SW 1271 (cell line): ENCODE measurements at places on chromosomes 12 and 14.

DNA sequence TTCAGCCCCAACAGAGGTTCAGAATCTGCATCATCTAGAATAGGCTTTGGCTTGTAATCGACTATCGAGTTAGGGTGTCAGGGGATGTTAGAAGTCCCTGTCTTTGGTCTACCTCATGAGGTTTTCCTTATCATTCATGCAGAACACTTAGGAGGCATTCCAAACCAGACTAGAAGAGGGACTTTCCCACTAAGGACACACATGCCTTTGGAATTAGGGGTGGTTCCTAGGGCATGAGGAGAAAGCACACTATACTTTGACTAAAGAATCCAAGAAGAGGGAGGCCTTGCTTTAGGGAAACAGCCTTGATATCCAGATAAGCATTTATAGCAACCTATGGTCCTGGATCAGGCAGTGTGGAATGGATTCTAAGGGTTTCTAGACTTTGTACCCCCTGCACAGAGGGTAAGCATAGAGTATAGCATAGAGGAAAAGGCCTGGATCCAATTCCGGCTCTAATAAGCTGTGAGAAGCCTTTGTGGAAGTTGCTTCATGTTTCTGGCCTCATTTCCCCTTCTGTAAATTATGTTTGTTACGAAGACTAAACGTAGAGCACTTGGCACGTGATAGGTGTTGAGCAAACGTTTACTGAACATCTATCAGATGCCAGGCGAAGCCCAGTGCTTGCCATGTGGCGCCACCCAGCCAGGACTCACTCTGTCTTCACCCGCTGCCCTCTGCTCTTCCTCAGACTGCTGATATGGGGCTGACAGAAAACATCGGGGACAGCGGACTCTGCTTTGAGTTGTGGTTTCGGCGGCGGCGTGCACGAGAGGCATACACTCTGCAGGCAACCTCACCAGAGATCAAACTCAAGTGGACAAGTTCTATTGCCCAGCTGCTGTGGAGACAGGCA, 13.2 kb downstream of the ZNF219 start:
- peak; percentile 10 for DNase-seq

DNA sequence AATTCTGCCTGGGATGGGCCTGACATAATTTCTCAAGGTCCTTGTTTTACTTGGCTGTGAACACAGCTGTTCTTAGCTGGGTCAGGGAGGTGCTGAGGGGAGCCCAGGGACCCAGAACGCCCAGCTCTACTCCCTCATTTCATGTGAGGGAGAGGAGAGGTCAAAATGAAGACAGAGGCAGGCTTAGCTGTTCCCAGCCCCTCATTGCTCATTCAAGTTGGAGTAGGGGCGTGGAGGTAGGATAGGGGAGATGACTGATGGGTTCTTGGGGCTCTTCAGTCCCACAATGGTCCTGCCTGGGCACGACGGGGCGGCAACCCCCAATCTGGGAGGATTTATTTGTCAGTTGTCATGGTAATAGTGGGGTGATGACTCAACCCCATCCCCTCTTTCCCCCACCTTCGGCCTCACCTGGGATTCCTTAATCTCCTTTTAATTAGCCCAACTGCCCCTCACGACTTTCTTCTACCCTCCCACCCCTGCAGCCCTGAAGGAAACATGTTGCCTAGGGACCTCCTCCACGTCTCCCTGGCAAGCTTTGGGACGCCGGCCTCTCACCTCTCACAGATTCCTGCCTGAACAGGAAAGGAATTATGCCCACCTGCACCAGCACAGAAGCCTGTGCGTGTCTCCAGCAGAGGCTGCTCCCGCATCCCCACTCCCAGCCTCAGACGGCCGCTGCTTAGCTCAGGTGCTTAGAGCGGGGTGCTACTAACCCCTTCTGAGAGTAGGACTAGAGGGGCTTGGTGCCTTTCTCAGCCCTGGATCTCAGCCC, 10.2 kb downstream of the SPRYD3 start:
- DNase-seq, result no peak

DNA sequence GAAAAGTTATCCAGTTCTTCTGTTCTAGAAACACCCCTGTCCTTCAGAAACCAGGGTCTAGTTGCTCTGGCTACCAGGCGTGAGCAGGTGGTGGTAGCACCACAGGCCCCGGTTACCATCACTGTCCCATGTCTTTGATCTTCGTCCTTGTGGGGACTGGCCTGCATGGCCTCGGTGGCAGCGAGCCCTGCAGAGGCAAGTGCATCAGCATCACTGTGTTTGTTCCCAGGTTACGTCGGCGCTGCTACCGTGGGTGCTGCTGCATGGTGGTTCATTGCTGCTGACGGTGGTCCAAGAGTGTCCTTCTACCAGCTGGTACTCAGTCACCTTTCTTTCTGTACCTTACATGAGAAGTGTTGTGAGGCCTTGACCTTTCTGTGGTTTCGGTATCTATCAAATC, 58.9 kb downstream of the ANAPC7 start:
- no peak for DNase-seq

GRCh38 chr12:14921218-14921617, 17.1 kb downstream of the ERP27 start:
- no peak for DNase-seq

- no peak for DNase-seq
Measured at GRCh38 chr12:45962553-45963325, 27.6 kb downstream of the SCAF11 start.

DNA sequence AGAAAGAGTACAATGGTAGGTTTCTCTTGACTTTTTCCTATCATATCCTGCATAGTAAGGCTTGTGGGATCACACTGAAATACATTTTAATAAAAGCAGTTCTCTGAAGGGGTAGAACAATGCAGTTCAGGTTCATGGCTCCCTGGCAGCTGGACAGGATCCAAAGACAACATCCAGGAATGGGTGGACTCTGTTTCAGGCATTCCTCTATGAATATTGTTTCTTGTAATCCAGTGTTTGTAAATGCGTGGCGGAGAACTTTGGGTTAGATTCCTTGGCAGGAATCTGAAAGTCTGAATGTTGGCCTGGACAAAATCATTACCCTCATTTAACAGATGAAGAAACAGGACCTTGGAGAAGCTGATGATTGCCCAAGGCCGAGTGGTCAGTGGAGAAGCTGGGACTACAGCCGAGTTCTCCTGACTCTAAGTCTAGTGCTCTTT, 43.5 kb downstream of the SYNE2 start:
- DNase-seq, result no peak

GRCh38 chr12:130016986-130017385, 113.2 kb upstream of the TMEM132D start:
- DNase-seq, result no peak

- no peak for DNase-seq
Measured at GRCh38 chr12:22743700-22744099, 118.7 kb downstream of the ETNK1 start.

GRCh38 chr12:67534681-67535080, 113.9 kb upstream of the DYRK2 start:
- DNase-seq, result no peak
